CD8-positive, alpha-beta T cell (primary cell): ENCODE measurements at places on chromosomes 13 and 19.

DNA sequence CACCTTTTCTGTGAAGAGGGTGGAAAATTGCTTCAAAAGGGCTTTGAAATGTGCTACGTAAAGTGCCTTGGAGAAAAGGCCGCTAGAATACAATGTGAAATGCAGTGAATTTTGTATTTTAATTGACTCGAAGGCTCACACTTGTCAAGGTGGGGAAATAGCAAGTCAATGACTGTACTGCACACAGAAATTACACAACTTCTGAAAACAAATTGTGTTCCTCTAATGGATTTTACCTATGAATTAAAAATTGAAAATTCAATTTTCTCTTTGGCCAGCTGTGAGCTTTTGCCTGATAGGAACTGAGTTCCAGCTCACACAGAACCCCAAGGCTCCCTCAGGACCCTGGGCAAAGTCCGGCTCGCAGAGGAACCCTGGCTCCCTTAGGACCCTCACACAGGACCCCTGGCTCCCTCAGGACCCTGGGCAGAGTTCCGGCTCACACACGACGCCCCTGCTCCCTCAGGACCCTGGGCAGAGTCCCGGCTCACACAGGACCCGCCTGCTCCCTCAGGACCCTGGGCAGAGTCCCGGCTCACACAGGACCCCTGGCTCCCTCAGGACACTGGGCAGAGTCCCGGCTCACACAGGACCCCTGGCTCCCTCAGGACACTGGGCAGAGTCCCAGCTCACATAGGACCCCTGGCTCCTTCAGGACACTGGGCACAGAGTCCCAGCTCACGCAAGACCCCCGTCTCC lies 324.9 kb downstream of the UQCRFS1 start:
- DNase-seq = no peak

DNA sequence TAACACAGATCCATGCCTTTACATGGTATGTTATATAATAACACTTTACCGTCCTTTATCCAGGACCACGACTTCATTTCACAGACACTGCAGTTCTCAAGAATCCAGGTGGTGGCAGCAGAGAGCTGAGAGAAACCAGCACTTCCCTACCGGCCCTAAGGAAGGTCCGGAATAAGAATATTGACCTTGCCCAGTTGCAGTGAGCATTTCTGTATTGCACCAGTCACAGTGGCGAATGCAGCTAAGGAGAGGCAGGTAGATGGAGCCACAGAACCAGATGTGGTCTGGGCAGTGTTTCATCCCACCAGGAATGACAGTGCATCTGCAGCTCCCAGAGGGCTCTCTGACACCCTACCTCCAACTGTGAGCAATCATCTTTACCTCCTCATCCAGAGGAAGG lies 44.6 kb downstream of the ZNF787 start:
- DNase-seq = peak; percentile 53

GRCh38 chr19:10830931-10831779 lies 4.9 kb downstream of the TMED1 start:
- DNase-seq = no peak

DNA sequence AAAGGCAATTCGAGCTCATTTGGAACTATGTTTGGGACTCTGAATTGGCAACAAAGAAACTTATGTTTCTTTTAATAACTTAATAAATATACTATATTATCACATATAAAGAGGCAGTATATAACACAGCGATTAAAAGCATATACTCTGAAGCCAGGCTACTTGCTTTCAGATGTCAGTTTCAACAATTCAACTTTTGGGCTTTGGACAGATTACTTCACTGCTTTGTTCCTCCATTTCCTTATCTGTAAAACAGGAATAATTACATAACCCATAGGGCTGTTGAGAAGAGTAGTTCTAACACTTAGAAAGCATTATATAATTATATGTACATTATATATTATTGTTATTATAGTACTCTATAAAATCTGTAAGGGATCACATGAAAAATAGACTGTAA lies 107.2 kb downstream of the EDNRB start:
- no peak for DNase-seq

GRCh38 chr19:47433121-47433520 lies 13.8 kb upstream of the MEIS3 start:
- no peak for DNase-seq

- DNase-seq = no peak
Measured at GRCh38 chr19:43420954-43421353, 6.3 kb downstream of the TEX101 start.

- DNase-seq = no peak
Measured at GRCh38 chr19:36891768-36892357, 24.2 kb downstream of the ZNF829 start.

GRCh38 chr13:110008816-110009215 lies 222.4 kb upstream of the IRS2 start:
- DNase-seq = no peak

DNA sequence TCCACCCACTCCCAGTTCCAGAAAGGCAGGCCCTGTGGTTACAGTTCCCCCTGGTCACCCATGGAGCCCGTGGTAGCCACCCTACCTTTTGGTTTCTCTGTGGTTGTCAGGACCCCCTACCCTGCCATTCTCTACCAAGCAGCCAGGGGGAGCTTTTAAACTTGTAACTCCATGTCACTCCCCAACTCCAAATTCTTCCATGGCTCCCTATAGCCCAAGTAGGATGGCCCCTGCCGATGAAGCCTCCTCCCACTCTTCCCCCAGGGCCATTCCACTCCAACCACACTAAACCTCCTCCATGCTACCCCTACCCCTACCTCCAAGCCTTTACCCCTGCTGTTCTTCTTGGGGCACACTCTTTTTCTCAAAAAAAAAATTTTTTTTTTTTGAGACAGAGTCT lies 2.2 kb downstream of the S1PR2 start:
- DNase-seq = peak; percentile 36

GRCh38 chr19:3479834-3480215 lies 500 bp downstream of the SMIM24 start:
- no peak for DNase-seq

- peak; percentile 78 for DNase-seq
Measured at GRCh38 chr19:52993342-52994178, 20.2 kb upstream of the ERVV-1 start.

DNA sequence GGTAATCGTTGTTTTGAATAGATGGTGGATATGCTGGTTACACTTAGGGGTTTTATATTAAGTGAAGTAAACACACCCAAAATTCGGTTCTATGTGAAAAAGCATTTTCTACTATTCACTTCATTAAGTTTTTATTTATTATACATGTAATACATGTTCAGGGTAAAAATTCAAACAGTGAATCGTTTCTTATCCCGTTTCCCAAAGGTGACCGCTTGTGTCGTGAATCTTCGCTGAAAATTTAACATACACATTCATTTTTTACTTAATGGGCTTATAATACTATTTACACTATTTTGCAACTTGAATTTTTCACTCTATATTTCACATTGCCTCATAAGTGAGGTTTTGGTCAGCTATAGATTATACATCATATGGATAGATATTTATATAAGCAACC lies 24.5 kb downstream of the IPO5 start:
- no peak for DNase-seq

DNA sequence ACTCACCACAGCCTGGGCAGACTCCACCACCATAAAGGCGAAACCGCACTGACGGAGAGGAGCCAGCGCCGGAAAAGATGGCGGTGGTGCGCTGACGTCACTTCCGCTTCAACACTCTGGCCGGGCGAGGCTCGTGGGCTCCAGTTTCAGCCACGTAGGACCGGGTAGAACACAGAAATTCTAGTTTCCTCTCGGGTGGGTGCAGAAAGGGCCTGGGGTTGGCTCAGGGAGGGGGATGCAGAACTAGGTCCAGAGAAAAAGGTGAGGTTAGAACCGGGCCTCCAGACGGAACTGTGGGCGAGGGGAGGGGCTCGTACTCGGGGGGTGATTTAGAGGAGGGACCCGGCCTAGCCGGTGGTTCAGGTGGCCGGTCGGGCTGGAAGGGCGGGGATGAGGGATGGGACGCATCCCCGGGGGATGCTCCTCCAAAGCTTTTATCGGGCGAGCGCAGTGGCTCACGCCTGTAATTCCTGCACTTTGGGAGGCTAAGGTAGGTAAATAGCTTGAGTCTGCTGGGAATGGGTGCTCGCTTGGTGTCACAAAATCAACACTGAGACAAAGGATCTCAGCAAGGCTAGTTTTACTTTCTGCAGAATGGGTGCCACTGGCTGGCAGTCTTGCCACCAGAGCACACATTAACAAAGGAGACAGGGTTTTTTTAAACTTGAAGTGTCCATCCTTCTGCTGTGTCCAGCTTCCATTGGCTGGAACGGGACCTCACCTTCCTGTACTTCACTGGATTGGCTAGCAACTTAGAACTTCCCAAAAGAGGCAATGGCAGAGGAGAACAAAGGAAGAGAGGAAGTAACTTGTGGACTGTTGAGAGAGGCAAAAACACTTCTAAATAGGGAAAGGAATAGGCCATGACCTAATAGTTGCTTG lies at the start of gene ZNF561:
Gene ZNF561 (minus strand): TSS at position 77 of the 882 bp plus-strand sequence. CDS start 1,776 bp downstream, outside the sequence.
- peak; percentile 93 for DNase-seq

DNA sequence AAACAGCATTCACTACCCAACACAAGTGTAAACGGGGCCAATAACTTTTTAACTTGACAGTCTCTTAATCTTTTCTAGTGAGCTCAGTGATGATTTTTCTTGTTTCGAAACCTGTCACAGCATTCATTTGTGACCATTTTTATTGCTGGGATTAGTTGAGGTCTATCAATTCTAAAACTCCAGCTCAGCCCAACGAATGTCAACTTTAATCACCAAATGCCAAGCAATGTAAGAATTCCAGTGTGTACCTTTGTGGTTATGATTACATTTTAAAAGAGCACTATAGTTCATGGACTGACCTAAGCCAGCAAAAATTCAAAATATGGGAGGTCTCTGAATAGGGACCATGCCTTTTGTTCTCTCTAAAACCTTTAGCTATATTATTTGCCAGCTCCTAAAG lies 694.3 kb upstream of the SGCG start:
- DNase-seq = no peak

- DNase-seq = no peak
Measured at GRCh38 chr19:21143854-21144253, 2.0 kb downstream of the ZNF431 start.

DNA sequence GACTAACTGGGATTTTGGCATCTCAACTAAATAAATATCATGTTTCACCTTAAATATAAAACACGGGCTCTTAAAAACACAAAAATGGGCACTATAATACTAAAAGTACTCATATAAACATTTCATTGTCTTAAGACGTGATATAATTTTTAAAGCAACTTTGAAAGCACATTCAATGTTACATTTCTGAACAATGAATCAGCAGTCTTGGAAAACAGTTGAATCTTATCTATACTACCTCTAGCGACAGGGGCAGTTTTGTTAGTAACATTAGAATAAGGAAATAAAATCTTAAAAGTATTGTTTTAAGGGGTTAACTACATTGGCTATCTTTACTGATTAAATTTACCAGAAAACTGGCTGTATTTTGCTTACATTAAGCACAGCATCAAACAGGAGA lies 156.9 kb downstream of the UGGT2 start:
- no peak for DNase-seq

DNA sequence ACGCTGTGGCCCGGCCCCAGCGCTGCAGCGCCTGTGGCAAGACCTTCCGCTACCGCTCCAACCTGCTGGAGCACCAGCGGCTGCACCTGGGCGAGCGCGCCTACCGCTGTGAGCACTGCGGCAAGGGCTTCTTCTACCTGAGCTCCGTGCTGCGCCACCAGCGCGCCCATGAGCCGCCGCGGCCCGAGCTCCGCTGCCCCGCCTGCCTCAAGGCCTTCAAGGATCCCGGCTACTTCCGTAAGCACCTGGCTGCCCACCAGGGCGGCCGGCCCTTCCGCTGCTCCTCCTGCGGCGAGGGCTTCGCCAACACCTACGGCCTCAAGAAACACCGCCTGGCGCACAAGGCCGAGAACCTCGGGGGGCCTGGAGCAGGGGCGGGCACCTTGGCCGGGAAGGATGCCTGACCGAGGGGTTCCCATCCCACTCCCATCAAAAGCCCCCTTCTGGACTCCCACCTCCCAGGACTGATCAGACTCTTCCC lies 7.9 kb downstream of the ZNF784 start:
- DNase-seq = no peak

DNA sequence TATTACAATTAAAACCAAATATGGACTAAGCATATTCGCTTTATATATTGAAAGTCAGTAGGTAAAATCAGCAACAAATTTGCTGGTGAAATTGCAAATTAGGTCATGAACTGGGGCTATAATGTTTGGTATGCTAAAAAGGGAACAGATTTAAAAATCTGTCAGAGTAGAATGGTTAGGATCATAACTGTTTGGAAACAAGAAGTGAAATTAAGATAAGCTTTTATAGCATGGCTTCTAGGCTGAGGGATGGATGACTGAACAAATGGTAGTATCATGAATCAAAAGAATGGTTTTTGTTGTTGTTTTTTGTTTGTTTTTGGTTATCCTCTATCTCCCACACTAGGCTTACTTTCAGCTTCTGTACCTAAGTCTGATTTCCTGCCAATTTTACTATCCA lies 1090.4 kb downstream of the PCDH9 start:
- no peak for DNase-seq

- no peak for DNase-seq
Measured at GRCh38 chr19:10625003-10625761, at the start of gene SLC44A2. SLC44A2 (plus strand) TSS chr19:10625553; CDS start chr19:10625634, 81 bp downstream.

- no peak for DNase-seq
Measured at GRCh38 chr19:44050740-44051649, 841 bp upstream of the ZNF223 start.

DNA sequence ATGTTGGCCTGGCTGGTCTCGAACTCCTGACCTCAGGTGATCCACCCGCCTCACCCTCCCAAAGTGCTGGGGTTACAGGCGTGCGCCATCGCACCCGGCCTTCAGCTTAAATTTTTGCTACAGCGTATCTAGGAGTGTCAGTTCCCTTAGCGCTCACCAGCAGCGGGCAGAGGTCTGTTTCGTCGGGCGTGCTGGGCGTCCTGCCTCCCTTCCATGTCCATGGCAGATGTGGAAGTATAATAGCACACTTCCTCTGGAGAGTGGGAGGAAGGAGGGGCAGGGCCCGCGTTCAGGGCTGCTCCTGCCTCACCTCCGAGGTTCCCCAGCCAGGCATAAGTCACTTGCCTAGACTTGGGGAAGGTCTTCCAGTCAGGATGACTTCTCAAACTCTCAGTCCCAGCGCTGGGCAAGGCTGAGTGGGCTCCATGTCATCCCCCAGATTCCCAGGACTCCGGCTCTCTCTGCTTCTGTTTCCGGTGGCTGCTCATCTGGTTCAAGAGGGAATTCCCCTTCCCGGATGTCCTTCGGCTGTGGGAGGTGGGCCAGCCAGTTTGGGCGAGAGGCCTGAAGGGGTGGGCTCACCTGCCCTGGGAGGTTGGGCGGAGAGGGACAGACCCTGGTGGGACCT lies 9.5 kb downstream of the IL4I1 start:
- DNase-seq = no peak
